Left lobe of liver (tissue), 2 donors: ENCODE measurements at places on chromosomes 7 and 10. TPM values are rescaled to one million over a fixed set of nuclear protein-coding genes. Genes with fewer than 3 reads are reported as not detected.

GRCh38 chr10:114526126-114526503, 121.8 kb upstream of the AFAP1L2 start:
- DNase-seq: no peak

GRCh38 chr7:4017081-4017480, 665.0 kb upstream of the FOXK1 start:
- DNase-seq: no peak

- no peak for DNase-seq
These were observed 14.5 kb upstream of the JMJD1C start for GRCh38 chr10:63480237-63480636.

Gene AQP1
- 16.6 TPM for total RNA-seq

- no peak for DNase-seq
These were observed 2.3 kb upstream of the COL1A2 start for GRCh38 chr7:94392393-94392786.

Gene ATOH7
- total RNA-seq: 1.2 TPM

DNA sequence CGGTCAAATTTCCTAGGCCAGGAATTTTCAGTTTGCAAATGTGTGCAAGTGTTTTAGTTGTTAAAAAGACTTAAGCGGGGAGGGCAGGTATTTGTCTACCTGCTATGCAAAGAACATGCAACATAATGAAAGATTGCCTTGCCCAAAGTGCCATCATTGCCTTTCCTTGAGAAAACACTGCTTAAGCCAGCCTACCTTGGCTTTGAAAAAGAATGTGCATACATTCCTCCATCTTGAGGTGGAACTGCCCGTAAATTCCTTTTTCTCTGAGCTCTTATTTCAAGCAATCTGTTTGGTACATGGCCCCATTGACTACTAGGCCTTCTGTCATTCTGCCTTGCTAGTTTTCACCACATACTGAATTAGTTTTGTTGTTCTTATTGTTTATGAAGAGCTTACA, 29.3 kb downstream of the BZW2 start:
- DNase-seq: no peak

GRCh38 chr7:88200261-88200660, 19.6 kb downstream of the SRI start:
- no peak for DNase-seq

GRCh38 chr7:44083796-44084195, 1.5 kb upstream of the POLM start:
- DNase-seq: no peak

DNA sequence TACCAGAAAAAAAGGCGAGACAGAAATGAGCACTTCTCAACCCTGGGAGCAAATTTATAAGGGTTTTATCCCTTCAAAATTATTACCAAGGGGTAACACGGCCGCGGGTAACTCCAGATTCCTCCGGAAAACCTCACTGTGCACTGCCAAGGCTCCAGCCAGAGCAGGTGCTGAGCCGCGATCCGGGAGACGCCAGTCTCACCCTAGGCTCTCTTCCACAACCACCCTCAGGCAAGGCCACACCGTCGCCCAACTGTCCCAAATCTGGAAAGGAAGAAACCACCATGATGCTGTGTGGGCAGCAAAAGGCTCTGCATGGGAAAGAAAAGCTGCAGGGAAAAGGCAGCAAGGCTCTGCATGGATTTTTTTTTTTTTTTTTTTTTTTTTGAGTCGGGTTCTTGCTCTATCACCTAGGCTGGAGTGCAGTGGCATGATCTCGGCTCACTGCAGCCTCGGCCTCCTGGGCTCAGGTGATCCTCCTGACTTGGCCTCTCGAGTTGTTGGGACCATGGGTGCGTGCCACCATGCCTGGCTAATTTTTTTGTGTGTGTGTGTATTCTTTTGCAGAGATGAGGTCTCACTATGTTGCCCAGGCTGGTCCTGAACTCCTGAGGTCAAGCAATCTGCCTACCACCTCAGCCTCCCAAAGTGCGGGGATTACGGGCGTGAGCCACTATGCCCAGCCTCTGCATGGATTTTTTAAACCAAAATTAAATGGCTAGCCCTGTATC, 39.0 kb downstream of the MAD1L1 start:
- no peak for DNase-seq

Gene GTF2I
- total RNA-seq: 119 TPM

- peak; percentile 38 for DNase-seq
These were observed 97.2 kb downstream of the COBL start for GRCh38 chr7:51219261-51219988.

DNA sequence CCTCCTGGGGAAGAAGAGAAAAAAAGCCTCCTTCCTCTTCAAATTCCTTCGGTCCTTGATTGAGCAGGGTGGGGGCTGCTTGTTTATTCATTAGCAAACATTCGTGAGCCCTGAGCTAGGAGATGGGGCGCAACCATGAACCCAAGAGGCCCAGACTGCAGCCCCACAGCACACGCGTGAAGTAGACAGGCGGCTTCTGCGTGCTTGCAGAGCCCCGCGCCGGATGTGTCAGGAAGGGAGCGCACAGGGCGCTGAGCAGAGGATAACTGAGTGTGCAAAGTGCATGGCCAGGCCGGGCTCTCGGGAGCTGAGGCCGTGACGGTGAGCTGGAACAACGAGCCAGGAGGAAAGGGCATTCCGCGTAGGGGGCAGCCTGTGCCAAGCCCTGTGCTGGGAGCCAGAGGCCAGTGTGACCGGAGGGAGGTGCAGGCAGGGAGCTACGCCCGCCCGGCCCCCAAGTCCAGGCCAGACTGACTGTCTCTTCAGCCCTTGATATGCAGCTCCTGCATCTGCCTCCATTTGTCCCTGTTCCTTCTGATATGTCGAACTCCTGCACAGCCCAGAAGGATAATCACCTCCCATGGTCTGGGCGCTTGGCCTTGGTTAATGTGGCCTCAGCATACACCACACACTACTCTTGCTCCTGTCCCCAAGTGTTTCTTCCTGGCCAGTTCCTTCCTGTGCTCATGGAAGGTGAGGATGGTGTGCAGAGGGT, 4.6 kb downstream of the FOXL3 start:
- no peak for DNase-seq

Gene CALCR
- total RNA-seq: not detected

- no peak for DNase-seq
These were observed 205.3 kb upstream of the ZNF32 start for GRCh38 chr10:43854007-43854406.

DNA sequence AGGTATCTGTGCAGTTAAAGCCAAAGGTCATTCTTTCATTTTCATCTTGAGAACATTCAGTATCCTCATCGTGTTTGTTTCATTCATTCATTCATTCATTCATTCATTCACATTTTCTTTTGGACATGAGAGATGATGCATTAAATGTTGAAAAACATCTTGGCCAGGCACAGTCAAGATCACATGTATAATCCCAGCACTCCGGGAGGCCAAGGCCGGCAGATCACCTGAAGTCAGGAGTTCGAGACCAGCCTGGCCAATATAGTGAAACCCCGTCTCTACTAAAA, 34.3 kb downstream of the APBB1IP start:
- no peak for DNase-seq

DNA sequence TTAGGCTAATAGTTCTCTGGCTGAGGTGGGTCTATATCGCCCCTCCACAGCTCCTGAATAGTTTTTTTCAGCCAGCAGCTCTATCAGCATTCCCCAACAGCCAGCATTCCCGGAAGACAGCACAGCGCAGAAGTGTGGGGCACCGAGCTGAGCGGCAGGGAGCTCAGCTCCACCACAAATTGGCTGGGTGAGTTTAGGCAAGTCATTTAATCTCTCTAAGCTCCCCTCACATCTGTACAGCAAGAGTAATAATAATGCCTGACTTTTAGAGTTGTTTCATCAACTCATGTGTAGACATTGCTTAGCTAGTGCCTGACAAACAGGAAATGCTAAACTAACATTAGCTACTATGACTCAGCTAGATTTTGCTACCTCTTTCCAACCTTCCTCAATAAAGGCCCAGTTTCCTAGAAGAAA, 247.9 kb upstream of the PTN start:
- DNase-seq: no peak

Gene SPDYE6
- total RNA-seq: not detected

Gene MACROH2A2
- total RNA-seq: 5.3 TPM

Gene POMZP3
- 4.4 TPM for total RNA-seq

DNA sequence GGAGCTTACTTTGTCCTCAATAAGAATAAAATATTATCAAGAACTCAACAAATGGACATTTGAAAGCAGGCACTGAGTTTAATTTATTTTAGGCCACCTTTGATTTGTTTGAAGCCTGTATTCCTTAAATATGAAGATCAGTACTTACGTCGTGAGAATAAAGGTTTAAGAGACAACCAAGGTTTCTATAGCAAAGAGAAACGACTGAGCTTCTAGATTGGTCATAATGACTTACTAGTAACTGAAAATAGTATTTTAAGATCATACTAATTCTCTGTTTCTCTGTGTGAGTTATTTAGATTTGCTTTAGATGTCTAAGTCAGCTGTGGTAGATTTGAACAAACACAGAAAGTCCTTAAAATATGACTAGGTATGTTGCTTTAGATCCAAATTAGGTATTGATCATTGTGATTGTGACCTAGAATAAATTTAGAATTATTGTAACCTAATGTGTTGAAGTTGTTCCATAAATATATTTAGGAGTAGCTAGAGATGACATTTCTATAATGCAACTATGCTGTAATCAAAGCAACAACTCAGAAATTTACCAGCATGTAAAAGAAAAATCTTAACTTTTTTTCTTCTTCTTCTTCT, 2.4 kb upstream of the GLCCI1 start:
- DNase-seq: no peak

DNA sequence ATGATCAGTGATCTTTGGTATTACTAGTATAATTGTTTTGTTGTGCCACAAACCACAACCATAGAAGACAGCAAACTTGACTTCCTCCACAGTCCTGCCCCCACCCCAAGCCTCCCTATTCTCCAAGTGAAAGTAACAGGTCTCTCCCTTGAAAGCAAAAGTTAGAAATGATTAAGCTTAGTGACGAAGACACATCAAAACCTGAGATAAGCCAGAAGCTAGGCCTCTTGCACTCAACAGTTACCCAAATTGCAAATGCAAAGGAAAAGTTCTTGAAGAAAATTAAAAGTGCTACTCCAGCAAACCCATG, 7.5 kb downstream of the SAR1A start:
- no peak for DNase-seq

DNA sequence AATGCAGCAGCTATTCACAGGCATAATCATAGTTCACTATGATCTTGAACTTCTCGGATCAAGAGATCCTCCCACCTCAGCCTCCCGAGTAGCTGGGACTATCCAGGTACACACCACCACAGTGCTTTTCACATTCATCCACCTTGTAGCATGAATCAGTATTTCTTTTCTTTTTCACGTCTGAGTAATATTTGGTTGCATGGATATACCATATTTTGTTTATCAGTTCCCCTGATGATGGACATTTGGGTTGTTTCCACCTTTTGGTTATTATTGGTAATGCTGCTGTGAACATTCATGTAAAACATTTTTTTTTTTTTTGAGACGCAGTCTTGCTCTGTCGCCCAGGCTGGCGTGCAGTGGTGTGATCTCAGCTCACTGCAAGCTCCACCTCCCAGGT, 3.6 kb upstream of the TBC1D12 start:
- DNase-seq: no peak

- no peak for DNase-seq
These were observed 92.1 kb downstream of the SRI start for GRCh38 chr7:88127637-88128290.

GRCh38 chr10:91589015-91589657, 43.7 kb downstream of the PPP1R3C start:
- no peak for DNase-seq

Gene SLC39A12
- total RNA-seq: 0.08 TPM

- DNase-seq: no peak
These were observed 87.5 kb downstream of the NEBL start for GRCh38 chr10:20809631-20810030.

Gene PPIA
- total RNA-seq: 532 TPM
